Aorta (tissue), 5 donors: ENCODE measurements at places on chromosomes 2 and 18.

DNA sequence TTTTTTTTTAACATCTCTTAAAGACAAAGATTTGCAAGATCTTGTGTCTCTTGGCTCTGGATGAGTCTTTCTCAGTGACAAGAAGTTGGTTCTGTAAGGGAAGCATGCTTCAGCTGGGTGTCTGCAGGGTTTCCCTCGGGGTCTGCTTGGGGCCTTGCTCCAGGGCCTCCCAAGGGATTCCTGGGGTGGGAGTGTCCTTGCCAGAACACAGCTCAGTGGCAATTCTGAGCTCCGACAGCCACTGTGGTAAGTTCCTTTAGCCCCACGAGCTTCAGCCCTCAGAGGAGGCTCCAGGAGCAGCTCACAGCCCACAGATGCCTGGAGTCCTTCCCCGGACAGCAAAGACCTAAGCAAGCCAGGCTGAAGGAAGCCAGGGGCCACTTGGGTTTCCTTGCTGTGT, 52.4 kb downstream of the EMX1 start:
- DNase-seq = no peak

- no peak for DNase-seq
Measured at GRCh38 chr2:69801745-69802290, 27.6 kb upstream of the GMCL1 start.

DNA sequence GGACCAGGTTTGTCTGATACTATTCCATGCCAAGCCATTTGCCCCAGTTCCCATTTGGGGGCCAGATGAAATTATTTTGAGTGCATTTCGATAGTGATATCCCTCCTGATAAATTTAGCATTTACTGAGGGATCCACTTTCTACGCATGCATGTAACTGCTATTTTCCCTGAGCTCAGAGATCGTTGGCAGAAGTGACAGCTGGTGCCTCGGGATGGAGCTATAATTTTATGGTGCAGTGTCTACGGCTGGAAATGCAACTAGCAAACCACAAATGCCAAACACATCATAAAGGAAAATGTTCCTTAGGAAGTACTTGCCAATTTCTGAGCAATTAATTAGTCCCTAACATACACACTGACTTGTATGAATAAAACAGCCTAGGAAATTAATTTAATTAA, 254.8 kb downstream of the SLC8A1 start:
- no peak for DNase-seq

DNA sequence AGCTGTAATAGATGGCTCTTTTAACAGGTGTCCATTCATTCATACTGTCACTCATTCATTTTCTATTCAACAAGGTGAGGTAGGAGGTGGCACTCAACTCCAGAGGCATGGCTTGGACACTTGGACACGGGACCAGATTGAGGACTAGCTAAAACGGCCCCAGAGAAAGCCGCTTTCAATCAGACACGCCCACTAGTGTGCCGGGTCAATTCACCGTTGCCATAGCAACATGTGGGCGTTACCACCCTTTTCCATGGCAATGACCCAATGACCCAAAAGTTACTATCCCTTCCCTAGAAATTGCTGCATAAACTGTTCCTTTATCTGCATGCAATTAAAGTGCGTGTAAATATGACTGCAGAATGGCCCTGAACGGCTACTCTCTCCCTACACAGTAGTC, 49.2 kb upstream of the LGALSL start:
- peak; percentile 58 for DNase-seq

- no peak for DNase-seq
Measured at GRCh38 chr2:120225549-120226065, 2.4 kb upstream of the TMEM185B start.

- DNase-seq = no peak
Measured at GRCh38 chr2:188039307-188039706, 252.4 kb upstream of the GULP1 start.

DNA sequence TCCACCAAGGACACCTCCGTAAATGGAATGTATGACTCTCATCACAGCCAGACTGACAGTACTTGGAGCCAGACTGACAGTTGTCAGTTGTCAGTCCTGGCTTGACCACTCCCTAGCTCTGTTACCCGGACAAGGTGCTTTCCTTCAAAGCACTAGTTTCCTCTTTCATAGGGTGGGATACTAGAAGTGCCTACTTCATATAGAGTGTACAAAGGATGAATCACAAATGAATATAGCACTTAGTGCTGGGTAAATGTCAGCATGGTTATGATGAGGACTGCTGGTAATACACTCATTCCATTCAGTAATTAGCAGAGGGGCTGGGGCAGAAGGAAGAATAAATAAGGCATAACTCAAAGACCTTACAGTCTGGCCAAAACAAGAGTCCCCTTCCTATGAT, 91.4 kb downstream of the ARL4C start:
- no peak for DNase-seq

- no peak for DNase-seq
Measured at GRCh38 chr2:69776886-69777785, 35.2 kb downstream of the ANXA4 start.

GRCh38 chr2:173448938-173449471, 94.3 kb downstream of the CDCA7 start:
- DNase-seq = peak; percentile 82

DNA sequence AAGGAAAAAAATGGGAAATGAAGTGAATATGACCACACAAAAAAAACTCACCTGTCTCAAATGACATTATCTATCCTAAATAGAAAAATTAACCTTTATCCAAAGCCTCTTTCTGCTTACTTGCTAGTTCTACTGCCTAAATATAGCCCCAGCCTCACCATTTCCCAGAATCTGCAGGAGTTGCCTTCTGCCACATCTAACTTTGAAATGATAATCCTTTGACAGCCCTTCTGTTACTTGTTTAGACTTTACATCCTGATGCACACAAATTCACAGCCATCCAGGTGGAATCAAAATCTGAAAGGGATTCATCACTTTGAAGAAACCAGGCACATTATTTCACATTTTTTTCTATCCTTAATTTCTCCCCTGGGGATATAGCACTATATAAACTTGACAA, 1356.2 kb upstream of the NXPH2 start:
- no peak for DNase-seq

DNA sequence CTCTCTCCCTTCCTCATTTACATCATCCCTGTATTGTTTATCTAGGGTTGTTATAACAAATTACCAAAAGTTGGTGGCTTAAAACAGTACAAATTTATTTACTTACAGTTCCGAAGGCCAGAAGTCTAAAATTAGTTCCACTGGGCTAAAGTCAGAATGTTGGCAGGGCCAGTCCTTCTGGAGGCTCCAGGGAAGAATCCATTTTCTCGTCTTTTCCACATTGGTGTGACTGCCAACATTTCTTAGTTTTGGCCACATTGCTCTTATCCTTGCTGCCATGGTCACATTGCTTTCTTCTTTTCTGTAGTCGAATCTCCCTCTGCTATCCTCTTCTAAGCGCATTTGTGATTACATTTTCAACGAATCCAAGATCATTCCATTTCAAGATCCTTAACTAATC, 34.7 kb downstream of the ICOS start:
- DNase-seq = no peak

GRCh38 chr2:110994250-110994961, 126.3 kb upstream of the BCL2L11 start:
- no peak for DNase-seq

- DNase-seq = no peak
Measured at GRCh38 chr2:60961457-60961856, 56.1 kb upstream of the PEX13 start.

GRCh38 chr2:239824046-239824694, 201.0 kb downstream of the NDUFA10 start:
- peak; percentile 51 for DNase-seq

DNA sequence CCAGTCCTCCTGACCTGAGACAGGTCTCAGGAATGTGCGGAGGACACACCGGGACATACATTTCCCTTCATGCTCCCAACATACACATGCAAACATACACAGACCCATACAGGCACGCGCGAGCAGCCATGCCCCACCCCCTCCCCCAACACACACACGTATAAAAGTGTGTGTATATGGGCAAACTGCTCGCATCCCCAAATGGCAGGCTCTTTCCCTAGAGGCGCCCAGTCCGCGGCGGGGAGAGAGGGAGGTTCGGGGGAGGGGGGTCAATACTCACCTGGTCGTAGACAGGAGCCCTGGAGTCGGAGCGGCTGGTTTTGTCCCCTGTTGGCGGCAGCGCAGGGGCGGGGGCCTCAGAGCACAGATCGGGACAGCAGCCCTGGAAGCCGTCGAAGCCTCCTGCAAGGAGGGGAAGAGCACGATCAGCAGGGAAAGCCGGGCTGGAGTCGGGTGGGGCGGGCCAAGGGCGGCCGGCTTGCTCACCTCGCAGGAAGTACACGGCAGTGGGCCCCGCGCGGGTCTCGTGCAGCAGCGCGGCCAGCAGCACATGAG, 682 bp downstream of the DUSP2 start:
- peak; percentile 66 for DNase-seq

- no peak for DNase-seq
Measured at GRCh38 chr18:47251289-47252120, at the start of gene SKOR2. SKOR2 (minus strand) TSS chr18:47251660; CDS start chr18:47249183, 2,477 bp downstream.

DNA sequence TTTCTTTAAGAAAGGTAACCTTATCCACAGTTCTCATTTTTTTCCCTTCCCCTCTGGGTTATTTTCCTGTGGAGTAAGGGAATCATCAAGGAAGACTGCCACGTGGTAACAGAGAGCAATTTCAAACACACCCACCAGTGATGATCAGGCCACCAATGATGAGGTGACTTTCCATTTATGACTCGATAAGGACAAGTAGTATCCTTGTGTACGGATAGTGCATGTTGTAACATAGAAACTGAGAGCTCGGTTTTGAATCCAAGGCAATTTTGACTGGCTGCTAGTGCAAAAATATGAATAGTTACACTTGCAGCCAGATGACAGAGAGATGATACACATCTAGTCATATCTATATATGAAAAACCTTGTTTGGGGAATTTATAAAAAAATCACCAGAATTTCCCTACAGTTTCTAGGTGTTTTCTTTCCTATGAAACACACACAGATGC, 143.6 kb upstream of the TCF4 start:
- no peak for DNase-seq

DNA sequence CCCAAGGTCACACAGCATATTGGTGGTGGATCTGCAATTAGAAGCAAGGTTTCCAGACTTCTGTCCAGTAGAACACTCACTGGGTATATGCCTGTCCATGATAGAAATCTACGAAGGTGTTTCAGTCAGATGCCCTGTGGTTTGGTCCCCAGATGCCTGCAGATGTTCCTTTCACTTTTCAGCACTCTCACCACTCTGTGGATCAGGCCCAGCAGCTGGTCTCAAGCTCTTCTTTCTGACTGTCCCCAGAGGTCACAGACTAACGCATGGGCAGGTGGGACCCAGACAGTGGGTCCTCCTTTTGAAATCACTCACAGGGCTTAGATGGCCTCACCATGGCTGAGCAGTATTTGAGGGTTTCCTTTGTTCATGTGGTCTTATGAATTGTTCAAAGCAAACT, 376.5 kb downstream of the ALK start:
- no peak for DNase-seq

DNA sequence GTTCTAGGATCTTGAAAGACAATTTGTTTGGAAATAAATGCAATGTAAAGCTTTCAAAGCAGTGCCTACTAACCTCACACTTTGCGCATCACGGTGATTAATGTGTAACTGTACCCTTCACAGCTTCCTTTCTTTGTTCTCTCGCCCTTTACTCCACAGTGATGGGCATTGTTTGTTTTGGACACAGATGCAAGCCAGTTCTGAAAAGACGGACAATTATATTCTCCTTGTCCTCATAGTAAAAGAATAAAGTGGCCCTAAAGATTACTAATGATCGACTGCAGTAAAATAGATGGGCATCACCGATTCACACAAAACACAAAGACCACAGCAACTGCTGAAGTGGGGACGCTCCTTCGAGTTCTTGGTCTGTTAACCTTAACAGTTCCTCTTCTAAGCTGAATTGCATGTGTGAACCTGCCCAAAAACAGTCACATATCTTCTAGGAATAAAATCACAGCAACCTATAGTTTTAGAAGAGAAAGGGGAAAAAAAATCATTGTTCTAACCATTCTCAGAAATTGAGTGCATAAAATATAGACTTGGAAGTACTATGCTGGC, 7.7 kb downstream of the L3MBTL4 start:
- no peak for DNase-seq

GRCh38 chr2:138237667-138238384, 263.7 kb upstream of the SPOPL start:
- DNase-seq = no peak

DNA sequence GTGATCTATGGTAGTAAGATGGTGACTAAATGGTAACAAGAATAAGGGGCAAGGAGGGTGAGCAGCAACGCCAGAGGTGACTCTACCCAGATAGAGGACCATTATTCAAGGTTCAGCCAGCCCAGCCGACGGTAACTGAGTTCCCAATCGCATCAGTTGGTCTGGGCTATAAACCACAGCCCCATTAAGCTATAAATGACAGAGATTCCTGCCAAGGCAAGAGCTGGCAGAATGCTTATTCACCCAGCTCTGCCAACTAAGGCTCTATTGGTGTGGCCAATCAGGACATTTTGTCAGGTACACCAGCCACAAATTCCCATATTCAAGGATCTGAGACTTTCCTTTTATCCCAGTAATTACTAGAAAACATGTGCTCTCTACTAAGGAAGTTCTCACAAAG, 3.6 kb downstream of the CHN1 start:
- no peak for DNase-seq

- DNase-seq = no peak
Measured at GRCh38 chr2:5464657-5465056, 227.5 kb upstream of the SOX11 start.

DNA sequence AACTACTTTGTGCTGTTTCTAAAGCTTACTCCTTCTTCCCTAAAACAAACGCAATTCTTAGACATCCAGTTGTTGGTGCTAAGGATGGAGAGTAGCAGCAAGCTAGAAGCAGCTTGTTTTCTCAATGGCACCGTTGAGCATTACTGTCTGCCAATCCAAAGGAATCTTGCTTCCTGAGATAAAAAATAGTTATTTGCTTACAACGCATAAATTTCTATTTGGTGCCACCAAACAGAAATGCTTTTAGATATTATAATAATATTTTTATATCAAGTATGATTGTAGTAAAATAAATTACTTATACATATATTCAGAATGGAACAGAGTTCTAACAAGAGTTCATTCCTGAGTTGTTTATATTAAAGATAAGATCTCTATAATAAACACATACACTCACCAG, 434.7 kb downstream of the CPS1 start:
- DNase-seq = no peak

DNA sequence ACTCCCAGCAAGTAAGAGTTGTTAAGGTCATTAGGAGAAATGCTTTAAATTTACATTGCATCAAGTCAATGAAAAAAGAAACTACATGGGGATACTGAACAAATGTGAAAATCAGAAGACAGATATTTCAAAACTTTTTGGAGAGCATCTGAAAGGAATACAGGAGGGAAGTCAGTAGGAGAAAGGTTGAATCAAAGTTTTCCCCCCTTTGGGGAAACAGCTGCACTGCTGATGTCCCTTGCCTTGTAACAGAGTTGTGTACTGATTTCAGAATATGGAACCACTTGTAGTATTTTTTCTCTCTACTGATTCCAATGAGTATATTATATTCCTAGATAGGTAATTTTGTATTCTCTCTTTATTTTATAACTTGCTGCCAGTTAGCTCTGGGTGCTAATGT, 592.5 kb upstream of the ZEB2 start:
- no peak for DNase-seq

- DNase-seq = no peak
Measured at GRCh38 chr2:54666634-54667265, 56.7 kb upstream of the EML6 start.

- DNase-seq = no peak
Measured at GRCh38 chr18:7254163-7254562, 23.3 kb downstream of the LRRC30 start.
